ENCODE measurements at places on chromosomes 6 and 20.

DNA sequence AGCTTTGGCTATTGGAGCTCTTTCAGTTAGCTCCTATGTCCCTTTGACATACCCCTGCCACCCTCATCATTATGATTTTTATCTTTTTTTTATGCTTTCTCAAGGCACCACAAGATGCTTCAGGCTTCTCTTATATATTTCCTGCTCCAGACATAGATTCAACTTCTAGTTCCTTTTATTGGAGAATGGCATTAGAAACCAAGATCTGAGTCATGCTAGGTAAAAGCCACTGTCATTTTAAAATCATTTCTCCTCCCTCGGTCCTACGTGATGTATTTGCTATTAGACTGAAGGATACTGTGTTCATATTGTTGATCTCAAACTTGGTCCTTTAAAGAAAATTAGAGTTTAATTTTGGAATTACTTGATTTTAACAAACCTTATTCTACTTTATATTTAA is 8.3 kb downstream of the TENT5A start:
- no peak for DNase-seq

- DNase-seq = no peak
Measured at GRCh38 chr6:87572883-87573282, 16.9 kb downstream of the RARS2 start.

DNA sequence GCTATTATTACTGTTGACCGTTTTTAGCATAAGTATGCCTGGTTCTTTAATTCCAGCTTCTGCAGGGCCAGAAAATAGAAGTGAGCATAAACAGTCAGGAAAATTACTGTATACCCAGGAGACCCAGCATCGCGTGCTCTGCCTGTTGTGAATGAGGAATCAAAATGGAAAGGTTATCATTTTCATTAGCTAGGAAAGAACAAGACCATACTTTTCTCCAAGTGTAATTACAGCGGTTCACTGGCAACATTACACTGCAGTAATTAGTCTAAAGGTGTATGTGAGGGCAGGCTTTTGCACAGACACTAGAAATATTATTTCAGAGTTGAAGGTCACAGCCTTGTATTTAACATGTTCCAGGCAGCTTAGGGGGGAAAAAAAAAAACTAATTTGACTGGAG is 403.8 kb upstream of the SOX4 start:
- DNase-seq = no peak

- no peak for DNase-seq
Measured at GRCh38 chr6:138559143-138559542, 59.8 kb upstream of the NHSL1 start.

DNA sequence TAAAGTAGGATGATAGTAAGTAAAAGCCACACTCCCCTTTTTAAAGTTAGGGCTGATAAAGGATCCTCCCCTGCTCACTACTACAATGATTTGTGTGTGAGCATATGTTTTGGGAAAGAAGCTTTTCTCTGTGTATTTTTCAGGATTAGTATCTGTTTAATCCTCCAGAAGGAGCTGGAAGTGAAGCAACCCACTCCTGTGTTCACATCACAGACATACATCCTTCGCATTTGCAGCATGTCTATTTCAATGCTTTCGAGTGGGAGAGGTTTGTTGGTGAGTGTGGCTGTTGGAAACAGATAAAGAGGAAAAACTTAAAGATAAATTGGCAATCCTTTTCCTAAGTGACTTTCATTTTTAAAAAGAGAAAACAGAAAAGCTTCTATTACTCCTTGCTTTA is 31.6 kb upstream of the RGS17 start:
- DNase-seq = no peak

DNA sequence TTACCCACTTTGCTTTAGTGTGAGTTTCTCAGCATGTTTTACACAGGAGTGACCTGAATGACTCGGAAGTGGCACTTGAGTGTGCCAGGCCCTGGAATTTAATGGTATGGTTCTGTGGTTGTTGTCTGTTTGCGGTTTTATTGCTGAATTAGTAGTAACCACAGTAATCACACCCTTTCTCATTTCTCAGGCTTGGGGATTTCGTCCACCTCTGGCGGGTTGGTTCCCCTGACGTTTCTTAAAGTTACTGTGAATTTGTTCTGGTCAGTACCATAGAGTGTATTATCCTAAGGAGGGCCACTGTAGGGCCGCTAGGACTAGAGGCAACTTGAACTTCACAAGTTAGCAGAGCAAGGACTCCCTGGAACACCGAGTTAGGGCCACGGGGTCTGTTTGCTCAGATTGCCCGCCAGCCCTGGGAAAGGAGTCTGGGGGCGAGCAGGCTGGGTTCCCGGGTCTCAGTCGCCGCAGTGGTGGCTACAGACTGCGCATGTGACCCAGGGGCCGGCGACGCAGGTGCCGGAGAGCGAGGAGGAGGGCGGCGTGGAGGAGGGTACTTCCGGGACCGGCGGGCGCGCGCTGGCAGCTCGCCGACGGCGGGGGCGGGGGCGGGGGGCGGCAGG is 546 bp upstream of the KLHL32 start:
- no peak for DNase-seq

- no peak for DNase-seq
Measured at GRCh38 chr20:3102575-3103368, 18.2 kb upstream of the AVP start.

DNA sequence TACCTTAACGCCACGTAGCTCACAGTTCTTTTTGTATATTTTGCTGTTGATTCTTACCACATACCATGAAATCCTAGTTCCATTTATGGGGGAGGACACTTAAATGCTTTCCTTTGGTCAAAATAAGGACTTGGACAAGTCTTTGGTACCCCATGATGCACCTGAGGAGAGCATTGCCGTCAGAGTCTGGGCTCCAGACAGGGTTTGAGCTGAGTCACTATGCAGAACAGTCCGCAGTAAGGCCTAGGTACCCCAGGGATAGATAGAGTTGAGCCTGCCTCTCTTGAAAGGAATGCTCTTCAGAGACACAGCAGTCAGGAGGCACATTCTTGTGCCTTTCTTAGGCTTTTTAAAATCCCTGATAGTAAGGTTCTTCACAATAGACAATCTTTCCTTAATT is 6.0 kb downstream of the PARD6B start:
- no peak for DNase-seq

Measured in activated T-helper 1 cell treated with anti-CD3 and anti-CD28 coated beads, Interleukin-2, amount 50 U/mL, for 16 hours (primary cell).